Naive thymus-derived CD4-positive, alpha-beta T cell (primary cell): ENCODE measurements at places on chromosomes 16 and 17.

DNA sequence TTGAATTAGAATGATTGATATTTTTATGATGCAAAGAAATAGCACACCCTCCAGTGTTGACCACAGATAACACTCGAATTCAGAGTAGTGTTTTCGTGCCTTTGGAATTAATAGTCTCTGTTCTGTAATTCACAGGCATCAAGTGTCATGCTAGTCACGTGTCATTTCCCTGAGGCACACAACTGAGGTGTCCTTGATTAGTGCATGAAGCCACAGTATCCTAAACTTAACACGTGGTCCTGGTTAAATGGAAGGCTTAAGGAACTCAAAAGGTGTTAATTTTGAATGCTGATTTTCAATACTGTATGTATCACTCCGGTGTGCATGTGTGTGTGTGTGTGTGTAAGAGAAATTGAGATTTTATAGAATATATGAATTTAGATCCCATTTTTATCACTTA, 625.6 kb downstream of the TMEM114 start:
- no peak for DNase-seq

- no peak for DNase-seq
Measured at GRCh38 chr16:76946879-76947278, 244.1 kb upstream of the MON1B start.

DNA sequence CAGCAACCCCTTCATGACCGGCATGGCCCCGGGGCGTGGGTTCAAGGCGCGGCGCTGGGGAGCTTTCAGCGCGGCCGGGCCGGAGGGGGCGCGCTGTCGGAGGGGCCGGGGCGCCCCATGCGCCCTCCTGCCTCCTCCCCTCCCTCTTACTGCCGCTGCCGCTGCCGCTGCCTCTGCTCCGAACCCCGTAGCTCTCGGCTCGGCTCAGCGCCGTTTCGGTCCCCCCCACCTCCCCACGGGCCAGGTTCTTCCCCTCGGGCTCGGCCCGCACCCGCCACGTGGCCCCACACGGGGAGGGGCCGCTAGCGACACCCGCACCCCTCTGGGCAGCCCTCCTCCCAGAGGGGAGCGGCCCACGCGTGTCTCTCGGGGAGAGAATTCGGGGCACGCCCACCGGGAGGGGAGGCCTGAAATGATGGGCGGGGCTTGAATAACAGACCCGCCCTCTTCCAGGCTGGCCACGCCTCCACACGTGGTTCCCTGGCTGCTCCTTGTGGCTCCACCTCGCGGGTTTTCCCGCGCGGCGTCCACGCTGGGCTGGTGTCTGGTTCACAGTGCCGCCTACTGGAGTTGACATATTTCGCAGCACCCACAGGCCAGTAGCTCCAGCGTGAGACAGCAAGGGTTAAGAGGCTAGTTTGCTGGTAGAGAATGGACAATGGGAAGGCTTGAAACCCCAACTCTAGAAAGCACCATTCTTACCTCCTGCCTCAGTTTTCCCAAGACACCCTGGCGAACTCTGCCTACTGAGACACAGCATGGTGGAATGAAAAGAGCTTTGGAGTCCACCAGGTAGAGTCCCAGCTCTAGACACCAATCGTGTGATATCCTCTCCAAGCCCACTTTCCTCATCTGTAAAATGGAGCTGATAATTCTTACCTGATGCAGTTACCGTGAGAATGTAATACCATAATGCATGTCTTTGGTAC, at the start of gene KCNH4:
TSS of gene KCNH4 (minus strand) at position 221 of the 929 bp plus-strand sequence. CDS start at position 24, 197 bp downstream.
- peak; percentile 91 for DNase-seq

- no peak for DNase-seq
Measured at GRCh38 chr16:11627822-11628457, 40.3 kb upstream of the SNN start.

GRCh38 chr17:67347826-67348225, 18.6 kb downstream of the PSMD12 start:
- no peak for DNase-seq

DNA sequence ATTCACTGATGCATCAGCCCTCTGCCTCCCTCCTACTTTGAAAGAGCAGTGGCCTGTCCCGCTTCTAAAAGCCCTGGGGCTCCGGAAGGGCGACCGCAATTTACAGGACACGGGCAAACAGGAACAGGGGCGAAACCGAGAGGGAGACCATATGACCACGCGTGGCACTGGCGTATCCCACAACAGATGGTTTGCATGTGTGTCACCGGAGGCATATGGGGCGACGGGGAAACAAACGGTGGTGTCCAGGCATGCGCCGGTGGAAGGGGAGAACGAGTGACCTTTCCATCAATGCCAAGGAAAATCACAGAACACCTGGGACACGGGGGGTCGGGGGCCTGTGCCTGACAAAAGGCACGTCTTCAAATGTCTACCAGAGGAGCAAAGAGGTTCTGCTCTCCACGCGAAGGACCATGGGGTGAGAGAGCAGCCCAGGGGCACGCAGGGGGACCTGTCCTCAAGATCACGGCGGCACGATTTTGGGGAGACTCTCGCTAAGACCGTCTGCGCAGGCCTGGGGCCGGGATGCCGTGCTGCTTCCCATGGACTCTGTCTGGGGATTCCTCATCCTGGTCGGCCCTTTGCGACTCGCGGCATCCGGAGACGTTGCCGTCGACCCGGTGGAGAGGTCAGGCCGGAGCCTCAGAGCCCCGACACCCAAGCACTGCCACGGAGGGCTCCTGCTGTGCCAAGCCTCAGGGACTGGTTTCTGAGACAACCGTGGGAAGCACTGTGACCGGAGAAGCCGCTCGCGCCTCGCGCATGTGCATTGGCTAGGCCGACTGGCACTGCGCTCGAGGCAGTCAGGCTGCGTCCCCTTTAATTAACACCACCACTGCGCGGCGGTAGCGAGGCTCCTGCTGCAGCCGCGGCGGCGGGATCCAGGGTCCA, 12.8 kb upstream of the KCNJ18 start:
- no peak for DNase-seq

- no peak for DNase-seq
Measured at GRCh38 chr17:17824119-17824782, 12.5 kb downstream of the SREBF1 start.

DNA sequence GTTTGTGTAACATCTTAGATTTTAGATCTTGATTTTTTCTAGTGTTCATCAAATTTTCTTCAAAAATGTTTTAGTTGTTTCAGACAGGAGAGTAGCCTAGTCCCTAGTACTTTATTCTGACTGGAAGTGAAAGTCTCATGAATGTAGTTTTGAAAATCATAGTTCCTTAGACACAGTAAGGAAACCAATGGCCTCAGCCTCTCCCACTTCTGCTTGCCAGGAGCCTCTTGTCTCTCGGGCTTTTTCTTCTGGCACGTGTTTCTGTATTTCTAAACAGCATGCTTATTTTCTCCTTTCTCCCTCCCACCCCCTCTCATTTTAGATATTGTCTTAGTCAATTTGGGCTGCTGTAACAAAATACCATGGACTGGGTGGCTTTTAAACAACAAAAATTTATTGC, 9.8 kb downstream of the SLFN5 start:
- DNase-seq = no peak

DNA sequence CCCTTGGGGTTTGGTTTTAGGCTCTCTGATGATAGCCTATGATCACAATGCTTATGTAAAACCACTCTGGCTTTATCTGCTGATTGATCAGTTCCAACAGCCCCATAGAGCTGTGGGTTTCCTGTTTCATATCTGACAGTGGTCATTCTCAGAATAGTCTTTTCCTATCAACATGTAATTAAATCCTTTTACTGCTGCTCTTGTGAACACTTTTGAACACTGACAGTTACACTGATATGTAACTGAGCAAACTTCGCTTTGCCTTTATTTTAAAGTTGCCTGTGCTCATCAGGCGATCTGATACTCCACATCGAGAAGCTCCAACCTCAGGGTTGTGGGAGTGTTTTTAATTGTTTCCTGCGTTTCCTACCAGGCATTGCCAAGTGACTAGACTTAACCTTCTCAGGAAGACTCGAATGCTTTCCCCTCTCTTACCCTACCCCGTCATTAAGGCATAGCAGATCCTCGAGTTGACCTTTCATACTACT, 17.3 kb upstream of the CLEC18B start:
- no peak for DNase-seq

- DNase-seq = no peak
Measured at GRCh38 chr16:64410306-64410705, 711.6 kb downstream of the CDH11 start.

GRCh38 chr16:90050969-90051368, 26.2 kb downstream of the PRDM7 start:
- no peak for DNase-seq

DNA sequence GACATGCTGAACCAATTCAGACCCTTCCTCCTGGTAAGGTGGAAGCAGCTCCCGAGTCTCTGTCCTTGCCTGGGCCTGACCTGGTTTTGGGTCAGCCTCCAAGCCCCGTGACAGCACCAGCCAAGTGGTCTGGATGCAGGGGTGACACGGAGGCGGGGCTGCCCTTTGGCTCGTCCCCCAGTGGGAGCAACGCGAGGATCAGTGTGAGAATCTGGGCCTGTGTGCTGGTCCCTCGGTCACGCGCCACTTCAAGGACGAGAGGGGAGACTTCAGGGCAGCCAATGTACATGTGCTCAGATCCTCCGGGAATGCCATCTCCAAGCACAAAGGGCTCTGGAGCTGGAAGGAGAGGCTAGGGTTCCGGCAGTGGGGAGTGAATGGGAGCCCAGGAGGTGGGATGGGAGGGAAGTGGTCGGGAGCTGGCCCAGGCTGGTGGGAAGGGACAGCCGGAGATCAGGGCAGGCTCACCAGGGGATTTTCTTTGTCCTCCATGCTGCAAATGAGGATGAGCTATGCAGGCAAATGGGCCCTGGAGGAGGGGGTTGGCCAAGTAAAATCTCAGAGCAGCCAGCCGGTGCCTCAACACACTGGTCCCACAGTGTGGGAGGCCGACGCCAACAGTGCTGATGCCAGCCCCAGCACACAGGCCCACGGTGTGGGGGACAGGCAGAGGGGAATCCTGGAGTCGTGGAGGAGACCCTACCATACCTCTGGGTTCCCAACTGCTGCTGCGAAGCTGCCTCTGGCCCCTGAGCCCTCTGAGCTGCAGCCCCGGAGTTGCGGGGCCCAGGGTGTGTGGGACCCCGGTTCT, 4.2 kb upstream of the NDRG4 start:
- DNase-seq = no peak

GRCh38 chr17:9346296-9346926, 229.2 kb downstream of the STX8 start:
- DNase-seq = no peak

GRCh38 chr17:17153709-17154108, 52.4 kb downstream of the PLD6 start:
- DNase-seq = no peak

GRCh38 chr16:19132898-19133297, 19.1 kb downstream of the ITPRIPL2 start:
- DNase-seq = no peak

DNA sequence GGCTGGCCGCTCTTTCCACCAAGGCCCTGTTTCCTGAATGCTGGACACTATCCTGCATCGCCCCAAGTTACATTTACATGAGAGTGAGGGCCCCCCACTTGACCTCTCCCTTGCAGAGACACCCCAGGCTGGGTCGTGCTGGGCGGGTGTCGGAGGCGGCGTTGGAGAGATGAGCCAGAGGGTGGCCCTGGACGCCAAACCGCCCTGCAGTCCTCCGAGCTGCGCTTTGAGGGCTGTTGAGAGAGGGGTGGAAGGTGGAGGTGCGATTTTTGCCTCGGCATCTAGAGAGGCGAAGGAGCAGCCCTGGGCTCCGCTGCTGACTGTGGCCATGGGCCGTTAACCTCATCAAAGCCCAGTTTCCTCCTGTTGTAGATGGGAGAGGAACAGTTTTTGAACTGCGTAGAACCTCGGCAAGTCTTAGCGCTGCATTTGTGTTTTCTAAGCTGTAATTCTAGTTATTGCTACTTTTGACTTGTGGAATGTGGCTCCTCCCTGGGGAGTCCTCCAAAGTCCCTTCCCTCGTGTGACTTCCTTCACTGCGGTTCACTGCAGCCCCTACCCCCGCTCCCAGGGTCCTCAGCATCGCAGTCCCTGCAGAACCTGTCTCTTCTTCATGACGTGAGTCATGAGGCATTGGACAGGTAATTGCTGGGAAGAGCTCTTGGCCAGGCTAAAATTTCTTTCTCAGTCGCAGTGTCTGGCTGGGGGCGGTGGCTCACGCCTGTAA, 986 bp upstream of the ELOB start:
- DNase-seq = peak; percentile 51

DNA sequence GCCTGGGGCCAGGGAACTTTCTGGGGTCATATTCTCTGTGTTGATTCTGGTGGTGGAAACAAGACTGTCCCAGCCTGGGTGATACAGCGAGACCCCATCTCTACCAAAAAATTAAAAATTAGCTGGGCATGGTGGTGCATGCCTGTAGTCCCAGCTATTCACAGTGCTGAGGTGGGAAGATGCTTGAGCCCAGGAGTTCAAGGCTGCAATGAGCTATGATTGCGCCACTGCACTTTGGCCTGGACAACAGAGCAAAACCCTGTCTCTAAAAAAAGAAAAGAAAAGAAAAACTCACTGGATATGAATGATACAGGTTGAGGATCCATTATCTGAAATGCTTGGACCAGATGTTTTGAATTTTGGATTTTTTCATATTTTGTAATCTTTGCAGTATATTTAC, 13.6 kb downstream of the SCGB1C2 start:
- DNase-seq = no peak

- DNase-seq = no peak
Measured at GRCh38 chr16:86676254-86676670, 97.9 kb downstream of the FOXL1 start.

DNA sequence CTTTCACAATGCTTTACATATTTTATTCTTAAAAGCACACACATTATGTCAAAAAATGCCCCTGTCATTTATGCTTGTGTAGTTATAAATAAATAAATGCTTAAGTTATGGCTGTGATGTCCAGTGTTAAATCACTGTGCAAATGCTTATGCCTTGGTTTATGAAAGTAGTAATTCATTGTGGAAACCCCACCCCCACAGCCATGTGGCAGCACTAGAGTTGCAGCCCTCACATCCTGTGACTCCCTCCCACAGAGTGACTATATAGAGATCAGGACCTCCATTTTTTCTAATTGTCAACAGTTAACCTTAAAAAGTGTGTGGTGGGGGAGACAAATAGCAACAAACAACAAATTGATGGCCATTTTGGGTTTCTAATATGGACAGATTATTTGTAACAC, 2.4 kb downstream of the SKAP1 start:
- DNase-seq = peak; percentile 70

DNA sequence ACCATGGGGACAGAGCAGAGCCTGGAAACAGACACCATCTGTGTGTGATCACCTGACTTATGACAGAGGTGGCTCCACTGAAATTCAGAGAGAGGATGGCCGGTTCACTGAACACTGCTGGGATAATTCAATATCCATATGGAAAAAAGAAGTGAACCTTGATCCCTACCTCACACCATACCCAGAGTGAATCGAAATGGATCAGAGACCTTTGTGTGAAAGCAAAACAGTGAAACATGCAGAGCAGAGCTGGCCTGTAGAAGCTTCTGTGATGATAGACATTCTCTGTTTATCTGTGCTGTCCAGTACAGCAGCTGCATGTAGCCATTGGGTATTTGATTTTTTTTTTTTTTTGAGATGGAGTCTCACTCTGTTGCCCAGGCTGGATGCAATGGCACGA, 20.3 kb downstream of the ADCY7 start:
- no peak for DNase-seq

GRCh38 chr16:2517954-2518605, 2.1 kb upstream of the AMDHD2 start:
- DNase-seq = peak; percentile 6

GRCh38 chr17:50219939-50220465, 18.6 kb upstream of the COL1A1 start:
- DNase-seq = no peak
